ENCODE measurements at places on chromosomes 2 and 18. TPM values are rescaled to one million over a fixed set of nuclear protein-coding genes. Genes with fewer than 3 reads are reported as not detected.

TTN gene
- 10.2 TPM for total RNA-seq

ATP6V1B1 gene
- 5.8 TPM for total RNA-seq

FOXI3 gene
- not detected for total RNA-seq

CCDC74A gene
- 1.6 TPM for total RNA-seq

TEX44 gene
- not detected for total RNA-seq

PRLH gene
- total RNA-seq, result not detected

LONRF2 gene
- total RNA-seq, result 0.80 TPM

GTF2A1L gene
- total RNA-seq, result not detected

SKOR2 gene
- total RNA-seq, result not detected

TMEM182 gene
- 2.5 TPM for total RNA-seq

INO80D gene
- 62.3 TPM for total RNA-seq

TACR1 gene
- total RNA-seq, result 5.6 TPM

PDE1A gene
- total RNA-seq, result 2.1 TPM

HTR2B gene
- total RNA-seq, result not detected

ARHGAP25 gene
- total RNA-seq, result 12.1 TPM

All from Peyer's patch (tissue), 4 donors.